Stimulated activated naive B cell treated with anti-CD40 and anti-IgM and Interleukin-4, amounts not matched to agents 10 μg/mL and 1 μg/mL and 100 μg/mL, for 72 hours (primary cell): ENCODE measurements at places on chromosomes 4 and X.

DNA sequence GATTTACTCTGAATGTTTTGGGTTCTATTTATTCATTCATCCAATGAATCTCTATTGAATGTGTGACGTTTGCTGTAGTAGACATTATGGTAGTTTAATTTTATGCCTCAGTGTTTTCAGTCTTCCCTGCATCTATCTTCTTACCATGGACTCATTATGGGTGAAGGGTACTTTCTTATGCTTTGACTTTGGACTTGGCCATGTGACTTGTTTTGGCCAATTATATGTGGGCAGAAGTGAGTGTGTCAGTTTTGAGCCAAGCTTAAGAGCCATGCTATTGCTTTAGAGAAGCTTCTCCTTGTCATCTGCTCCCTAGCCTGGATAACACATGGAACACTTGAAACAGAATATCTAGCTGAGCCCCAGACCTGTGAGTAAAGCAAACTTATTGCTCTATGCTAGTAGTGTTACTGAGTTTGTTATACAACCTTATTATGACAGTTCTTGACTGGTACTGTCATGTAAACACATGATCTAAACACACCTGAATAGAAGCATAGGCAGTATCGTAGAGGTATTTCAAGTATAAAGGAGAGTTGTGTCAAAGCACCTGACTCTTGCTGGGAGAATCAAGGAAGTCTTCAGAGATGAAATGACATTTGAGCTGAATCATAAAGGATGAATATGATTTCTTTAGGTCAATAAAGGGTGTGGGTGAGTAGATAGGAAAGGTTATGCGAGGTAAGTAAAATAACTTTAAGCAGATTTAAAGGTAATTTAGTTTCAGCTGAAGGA lies 128.4 kb downstream of the NAA11 start:
- DNase-seq: no peak

GRCh38 chr4:177182166-177182565 lies 127.5 kb upstream of the NEIL3 start:
- DNase-seq: no peak

- DNase-seq: no peak
These were observed 28.1 kb upstream of the FRMPD3 start for GRCh38 chrX:107421337-107421861.

DNA sequence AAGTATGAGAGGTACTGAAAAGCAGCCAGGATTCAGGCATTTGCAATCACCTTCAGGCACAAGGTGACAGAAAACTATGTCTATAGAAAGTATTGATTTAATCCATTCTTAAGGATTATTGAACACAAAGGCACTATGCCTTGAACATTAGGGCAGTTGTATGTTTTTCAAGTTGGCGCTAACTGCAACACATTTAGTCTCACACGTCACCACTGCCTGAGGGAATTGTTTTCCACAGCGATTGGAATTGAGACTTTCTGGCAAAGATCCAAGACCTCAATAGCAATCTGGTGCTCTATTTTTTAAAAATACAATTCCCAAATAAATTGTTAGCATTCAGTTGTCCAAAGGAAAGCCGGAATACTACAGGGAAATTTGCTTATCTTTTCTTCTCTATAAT lies 52.7 kb upstream of the FTHL17 start:
- no peak for DNase-seq

DNA sequence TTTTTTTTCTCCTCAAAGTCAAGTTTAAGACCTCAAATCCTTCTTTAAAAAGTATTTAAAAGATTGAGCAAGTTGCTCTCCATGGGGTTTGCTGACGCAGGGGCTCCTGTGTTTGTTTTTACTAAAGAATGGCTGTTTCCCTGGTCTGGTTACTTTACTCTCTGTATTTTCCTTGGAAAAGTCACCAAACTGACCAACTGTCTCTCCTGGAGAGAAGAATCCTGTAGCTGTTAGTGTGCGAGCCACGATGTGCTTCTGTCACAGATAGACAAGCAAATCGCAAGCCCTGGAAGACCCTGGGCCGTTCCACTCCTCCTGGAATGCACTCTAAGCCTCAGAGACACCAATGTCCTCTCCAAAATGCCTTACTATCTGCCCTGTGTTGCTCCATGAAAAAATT lies 212.1 kb downstream of the CHIC2 start:
- DNase-seq: no peak

DNA sequence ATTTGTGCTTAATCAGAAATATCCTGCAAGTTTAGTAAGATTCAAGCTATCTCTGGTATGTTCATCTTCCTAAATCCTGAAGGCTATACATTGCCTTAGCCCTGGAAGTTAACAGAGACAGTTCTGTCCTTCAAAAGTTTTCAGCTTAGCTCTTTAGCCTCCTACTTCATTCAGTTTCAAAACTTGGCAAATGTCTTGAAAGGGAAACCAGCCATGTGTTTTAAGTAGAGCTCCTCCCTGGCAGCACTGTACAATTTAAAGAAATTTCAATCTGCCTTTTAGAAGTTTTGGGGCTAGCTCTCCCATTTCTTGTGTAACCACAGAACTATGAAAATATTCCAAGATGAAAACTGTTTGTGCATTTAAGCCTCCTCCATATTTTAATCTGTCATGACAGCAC lies 47.0 kb downstream of the FANCB start:
- DNase-seq: no peak

GRCh38 chr4:154472858-154473257 lies 18.7 kb downstream of the DCHS2 start:
- DNase-seq: no peak

DNA sequence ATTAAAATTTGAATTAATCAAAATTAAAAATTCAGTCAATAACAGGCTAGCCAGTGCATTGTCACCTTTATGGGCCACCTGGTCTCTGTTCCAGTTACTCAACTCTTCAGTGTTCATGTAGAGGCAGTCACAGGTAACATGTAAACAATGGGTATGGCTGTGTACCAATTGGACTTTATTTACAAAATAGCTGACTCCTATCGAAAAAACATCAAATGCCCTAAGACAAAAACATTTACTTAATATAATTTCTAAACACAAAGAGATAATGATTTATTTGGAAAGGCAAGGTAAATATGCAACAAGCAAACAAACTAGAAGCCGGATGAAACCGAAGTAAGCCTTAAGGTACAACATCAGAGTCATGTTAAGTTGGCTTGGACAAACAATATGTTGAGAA lies 8.8 kb downstream of the TMEM150C start:
- DNase-seq: no peak

DNA sequence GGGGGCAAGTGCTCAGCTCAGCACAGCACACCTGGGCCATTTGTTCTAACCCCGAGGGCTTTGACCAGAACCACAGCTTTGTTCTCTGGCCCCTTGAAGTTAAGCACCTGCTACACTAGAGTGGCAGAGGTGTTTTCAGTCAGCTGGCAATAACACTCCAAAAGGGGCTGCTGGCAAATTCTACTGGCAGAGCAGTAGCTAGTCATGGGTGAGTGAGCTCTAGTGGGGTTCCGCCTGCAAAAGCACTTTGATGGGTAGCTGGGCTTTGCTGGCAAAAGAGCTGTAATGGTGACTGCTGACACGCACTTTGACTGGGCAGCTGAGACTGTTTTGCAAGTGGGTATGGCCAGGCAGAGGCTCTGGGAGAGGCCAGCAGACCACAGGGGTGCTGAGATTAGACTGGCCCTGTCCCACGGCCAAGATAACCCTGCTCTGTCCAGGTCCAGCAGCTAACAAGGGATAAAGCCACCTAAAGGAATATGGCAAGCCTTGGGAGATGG lies 65.2 kb upstream of the TENT5D start:
- no peak for DNase-seq

GRCh38 chrX:111447298-111447697 lies 35.3 kb upstream of the DCX start:
- no peak for DNase-seq

GRCh38 chr4:138535316-138535715 lies 293.2 kb upstream of the SLC7A11 start:
- DNase-seq: no peak

GRCh38 chr4:152102436-152103000 lies 341.7 kb upstream of the GATB start:
- DNase-seq: no peak

GRCh38 chrX:150410513-150410912 lies 47.4 kb downstream of the MAMLD1 start:
- DNase-seq: no peak

- no peak for DNase-seq
These were observed 7.4 kb downstream of the PLCXD1 start for GRCh38 chrX:288561-288991.

DNA sequence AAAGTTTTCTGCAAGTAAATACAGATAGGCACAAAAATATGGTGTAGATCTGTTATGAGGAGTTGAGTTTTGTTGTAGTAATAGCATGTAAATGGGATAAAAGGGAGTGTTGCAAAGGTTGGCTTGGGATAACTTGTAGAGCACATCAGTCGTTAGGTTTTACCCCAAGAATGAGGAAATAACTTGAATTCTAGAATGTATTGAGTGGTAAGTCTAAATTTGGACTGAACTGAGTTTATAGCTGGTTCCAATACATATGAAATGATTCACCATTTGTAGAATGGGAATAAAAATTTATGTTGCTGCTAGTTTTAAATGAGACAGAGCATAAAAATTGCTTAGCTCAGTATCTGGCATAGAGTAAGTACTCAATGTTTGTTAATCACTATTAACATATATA lies 719.2 kb downstream of the FSTL5 start:
- DNase-seq: no peak

- DNase-seq: no peak
These were observed 13.5 kb downstream of the MYOZ2 start for GRCh38 chr4:119149110-119149509.

DNA sequence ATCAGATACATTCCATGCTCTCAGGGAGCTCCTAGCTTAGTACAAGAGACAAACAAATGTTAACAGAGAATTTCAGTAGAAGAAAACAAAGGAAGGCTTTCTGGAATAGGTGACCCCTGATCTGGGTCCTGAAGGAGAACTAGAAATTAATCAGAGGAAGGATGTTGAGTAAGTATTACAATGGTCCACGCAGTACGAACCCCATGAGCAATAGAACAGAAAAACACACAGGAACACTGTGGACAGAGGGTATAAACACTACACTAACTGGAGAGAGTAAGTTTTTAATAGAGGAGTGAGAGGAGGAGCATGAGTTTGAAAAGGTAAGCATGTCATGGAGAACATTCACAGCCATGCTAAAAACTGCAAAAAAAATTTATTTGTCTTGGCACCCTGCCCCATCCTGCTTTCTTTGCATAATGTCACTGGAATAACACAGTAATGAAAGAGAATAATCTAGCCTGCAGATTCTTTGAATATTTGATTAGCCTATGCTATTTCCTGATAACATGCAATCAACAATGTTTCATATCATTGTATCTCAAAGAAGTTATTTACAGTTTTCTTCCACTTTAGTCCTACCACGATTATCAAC lies 140.3 kb upstream of the ZXDB start:
- no peak for DNase-seq

DNA sequence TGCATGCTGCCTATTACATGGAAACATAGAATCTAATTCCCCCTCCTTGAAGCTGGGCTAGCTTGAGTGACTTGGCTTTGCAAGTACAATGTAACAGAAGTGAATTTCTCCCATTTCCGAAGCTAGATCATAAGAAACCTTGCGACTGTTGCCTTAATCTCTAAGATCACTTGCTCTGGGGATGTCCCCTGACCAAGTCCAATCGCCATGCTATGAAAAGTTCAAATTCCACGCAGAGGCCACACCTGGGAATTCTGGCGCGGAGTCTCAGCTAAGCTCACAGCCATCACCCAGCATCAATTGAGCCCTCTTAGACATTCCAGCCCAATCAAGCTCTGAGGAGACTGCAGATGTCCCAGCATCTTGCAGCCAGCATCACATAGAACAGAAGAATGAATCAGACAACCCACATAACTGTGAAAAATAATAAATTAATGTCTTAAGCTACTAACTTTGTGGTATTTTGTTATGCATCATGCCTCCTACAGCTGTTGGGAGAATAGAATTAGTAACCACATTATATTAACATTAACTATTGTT lies 27.0 kb downstream of the GPM6A start:
- DNase-seq: no peak

- DNase-seq: no peak
These were observed 7.3 kb upstream of the TCEANC start for GRCh38 chrX:13645464-13646153.

DNA sequence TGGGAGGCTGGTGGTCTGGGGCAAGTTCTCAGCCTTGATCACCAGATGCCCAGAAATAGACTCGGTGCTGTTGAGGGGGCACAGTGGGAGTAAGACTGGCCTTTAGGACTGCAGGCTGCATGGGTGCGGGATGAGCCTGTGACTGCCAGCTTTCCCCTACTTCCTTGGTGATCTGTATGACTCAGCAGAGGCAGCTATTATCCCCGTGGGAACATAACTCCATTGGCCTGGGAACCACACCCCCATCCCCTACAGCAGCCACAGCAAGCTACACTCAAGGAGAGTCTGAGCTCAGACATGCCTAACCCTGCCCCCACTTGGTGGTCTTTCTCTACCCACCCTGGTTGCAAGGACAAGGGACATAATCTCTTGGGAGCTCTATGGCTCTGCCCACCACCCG lies 20.6 kb downstream of the CLIC2 start:
- DNase-seq: no peak

DNA sequence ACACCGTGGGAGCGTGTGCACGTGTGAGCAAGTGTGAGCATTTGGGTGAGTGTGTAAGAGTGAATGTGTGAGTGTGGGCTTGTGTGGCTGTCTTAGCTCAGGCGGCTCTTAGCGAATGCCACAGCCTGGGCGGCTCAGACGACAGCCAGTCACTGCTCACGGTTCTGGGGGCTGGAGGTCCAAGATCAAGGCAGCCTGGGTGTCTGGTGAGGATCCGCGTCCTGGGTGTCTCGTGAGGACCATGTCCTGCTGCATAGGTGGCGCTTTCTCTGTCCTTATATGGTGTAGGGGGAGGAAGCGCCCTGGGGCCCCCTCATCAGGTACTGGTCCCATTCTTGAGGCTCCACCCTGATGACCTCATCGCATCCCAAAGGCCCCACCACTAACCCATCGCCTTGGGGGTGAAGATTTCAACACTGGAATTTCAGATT lies 4.5 kb downstream of the DOK7 start:
- DNase-seq: no peak

DNA sequence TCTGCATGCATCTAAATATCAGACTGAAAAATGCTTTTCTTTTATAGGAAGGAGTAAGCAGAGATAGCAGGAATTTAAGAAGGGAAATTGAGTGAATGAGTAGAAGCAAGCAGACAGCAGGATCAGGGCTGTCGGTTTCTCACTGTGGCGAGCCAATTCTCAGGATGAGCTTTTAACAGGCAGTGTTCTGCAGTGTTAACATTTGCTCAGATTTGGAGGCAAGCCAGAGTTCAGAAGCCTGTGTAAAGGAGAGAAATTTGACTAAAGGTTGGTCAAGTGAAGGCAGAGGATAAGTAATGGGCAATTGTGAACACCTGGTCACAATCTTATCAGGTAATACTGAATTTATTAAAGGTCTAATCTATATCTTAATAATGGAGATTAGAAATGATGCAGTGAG lies 133.3 kb upstream of the MAGEB16 start:
- no peak for DNase-seq

- no peak for DNase-seq
These were observed 11.0 kb upstream of the BMPR1B start for GRCh38 chr4:94746746-94747145.

GRCh38 chrX:46209037-46209436 lies 336.2 kb downstream of the ZNF674 start:
- no peak for DNase-seq
